ENCODE measurements at places on chromosomes 16 and 17.

DNA sequence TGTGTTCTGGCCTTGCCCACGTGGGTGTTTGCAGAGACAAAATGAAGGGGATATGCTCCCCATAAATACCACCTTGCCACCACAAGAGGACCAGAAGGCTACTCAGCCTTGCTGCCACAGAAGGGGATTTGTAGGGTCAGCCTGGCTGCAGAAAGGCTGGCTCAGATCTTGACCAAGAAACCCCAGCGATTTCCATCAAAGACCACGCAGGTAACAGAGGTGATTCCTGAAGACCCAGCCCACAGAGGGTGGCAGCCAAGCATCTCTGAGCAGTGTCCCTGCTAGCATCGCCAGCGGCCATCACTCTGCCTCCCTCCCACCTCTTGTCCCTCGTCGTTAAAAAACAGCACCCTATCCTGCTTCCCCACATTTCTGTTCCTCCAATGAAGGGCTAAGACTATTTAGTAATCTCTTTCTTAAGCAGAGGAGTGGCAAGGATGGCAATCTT is 54.9 kb downstream of the BEAN1 start:
- no peak for DNase-seq

DNA sequence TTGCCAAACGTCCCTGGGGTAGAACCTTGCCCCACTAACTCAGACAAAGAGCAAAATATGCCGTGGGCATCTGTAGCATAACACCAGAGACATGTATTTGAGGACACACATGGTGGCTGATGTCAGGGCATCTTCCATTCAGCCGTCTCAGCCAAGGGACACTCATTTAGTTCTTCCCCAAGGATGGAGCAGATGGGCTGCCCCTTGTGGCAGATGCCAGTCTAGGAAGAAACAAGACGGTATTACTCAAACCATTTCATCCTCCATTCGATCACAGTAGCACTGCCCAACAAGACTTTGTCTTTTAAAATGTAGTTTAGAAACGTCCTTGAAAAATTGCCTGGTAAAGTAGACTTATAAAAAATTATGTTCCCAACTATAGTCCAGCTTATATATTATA is 937.6 kb upstream of the EEF2KMT start:
- DNase-seq, result no peak

DNA sequence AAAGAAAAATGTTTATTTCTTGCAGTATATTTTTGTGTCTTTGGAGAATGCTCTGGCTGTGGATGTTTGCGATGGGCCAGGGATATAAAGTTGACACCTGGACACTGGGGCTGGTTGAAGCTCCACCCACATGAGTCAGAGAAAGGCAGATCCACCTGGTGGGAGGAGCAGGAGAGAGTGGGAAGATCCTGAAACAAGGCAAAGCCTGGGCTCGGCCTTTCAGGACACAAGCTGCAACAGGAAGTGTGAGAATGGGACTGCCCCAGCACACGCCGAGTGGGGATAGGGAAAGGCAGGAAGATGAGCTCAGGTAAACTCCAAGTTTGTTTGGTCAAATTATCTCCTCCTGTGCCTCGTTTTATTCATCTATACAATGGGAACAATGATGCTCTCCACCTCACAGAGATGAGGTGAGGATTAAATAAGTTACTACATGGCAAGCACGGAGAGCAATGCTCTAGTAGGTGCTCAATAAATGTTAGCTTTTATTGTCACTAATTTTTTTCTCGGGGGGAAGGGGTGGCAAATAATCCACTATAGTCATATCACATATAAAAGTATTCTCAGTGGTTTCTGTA is 21.4 kb upstream of the PITPNM3 start:
- no peak for DNase-seq

DNA sequence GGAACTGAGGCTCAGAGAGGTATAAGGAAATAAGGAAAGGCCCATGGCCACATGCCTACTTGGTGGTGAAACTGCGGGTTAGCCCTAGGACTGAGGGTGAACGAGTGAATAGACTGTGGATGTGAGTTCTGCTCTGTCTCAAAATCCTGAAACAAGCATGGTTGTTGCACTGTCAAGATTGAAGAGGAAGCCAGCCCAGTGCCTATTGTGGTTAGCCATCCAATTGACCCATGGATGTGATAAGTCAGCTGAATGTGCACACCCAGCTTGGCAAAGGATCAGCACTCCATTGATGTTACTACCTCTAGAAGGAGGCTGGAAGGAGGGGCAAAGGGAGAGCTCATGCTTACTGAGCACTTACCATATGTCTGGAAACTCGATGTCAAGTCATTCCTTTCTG is 4.5 kb downstream of the TMEM114 start:
- no peak for DNase-seq

- DNase-seq, result no peak
Observed at GRCh38 chr16:10966129-10966528, 21.8 kb downstream of the CLEC16A start.

DNA sequence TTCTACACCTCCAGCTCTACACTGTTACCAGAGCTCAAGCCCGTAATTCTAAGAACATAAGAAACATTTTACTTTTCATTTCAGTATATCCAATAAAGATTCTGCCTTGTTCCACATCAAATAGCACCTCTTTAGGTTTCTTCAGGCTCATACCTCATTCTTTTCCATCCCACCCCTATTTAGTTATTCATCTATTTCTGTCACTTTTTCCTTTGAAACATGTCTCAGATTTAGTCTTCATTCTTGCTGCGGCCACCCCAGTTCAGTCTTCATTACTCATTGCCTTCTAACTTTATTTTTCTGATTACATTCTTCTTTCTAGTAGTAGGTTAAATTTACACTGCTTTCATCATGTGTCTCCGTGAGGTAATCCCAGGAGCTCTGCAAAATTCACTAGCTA is 33.5 kb downstream of the PPM1E start:
- no peak for DNase-seq

- DNase-seq, result no peak
Observed at GRCh38 chr16:4206680-4207079, 35.2 kb downstream of the SRL start.

DNA sequence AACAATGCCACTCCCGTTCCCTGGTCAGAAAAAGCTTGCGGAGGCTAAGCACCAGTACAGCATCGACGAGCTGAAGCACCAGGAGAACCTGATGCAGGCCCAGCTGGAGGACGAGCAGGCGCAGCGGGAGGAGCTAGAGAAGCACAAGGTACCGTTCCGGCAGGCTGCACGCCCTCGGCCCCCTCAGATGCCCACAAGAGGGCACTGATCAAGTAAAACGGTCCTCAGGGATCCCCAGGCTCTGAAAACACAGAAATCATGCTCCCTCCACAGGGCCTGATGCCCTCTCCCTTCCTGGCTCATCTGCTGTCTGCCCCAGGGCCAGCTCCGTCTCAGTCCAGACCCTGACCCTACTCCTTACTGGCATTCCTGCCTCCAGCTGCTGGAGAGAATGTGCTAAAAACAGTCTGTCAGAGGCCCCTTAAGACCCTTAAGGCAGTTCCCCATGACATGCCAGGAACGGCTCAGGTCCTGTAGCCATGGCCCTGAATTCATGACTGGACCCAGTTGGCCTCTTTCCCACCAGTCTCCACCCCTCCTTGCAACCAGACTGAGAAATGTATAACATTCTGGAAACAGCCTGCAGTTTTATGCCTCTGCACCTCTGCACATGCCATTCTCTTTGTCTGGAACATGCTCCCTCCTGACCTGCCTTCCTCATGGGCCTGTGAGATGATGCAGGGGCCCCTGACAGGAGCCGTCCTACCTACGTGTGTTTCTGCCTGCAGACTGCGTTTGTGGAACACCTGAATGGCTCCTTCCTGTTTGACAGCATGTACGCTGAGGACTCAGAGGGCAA is 21.8 kb downstream of the DRC3 start:
- no peak for DNase-seq

- no peak for DNase-seq
Observed at GRCh38 chr16:80610481-80611156, 69.8 kb downstream of the DYNLRB2 start.

Measured in esophagus squamous epithelium (tissue), 5 donors.